ENCODE measurements at places on chromosomes 1 and 21.

GRCh38 chr1:20320704-20321103, 30.0 kb downstream of the VWA5B1 start:
- DNase-seq, result no peak

- DNase-seq, result no peak
Measured at GRCh38 chr1:115729756-115730155, 38.8 kb downstream of the CASQ2 start.

DNA sequence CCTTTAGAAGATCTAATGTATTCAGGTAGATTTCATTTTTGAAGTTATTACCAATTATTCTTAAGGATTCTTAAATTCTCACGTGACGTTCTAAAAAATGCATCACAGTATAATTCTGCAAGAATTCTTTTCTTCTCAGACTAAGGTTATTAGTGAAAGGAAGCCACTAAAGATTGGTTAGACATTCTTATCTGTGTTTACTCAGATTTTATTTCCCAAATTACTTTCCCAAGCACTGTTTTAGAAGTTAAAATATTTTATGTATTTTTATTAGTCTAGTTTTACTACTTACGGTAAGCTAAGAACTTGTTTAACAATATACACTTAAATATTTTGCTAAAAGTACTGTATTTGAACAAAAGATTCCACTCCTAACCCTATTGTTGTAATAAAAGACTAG, 28.4 kb downstream of the AGO3 start:
- no peak for DNase-seq

- no peak for DNase-seq
Measured at GRCh38 chr1:221292652-221293051, 413.4 kb downstream of the HLX start.

GRCh38 chr1:117644696-117645311, 39.0 kb downstream of the TENT5C start:
- no peak for DNase-seq

GRCh38 chr1:54582566-54583306, 34.7 kb downstream of the ACOT11 start:
- no peak for DNase-seq

DNA sequence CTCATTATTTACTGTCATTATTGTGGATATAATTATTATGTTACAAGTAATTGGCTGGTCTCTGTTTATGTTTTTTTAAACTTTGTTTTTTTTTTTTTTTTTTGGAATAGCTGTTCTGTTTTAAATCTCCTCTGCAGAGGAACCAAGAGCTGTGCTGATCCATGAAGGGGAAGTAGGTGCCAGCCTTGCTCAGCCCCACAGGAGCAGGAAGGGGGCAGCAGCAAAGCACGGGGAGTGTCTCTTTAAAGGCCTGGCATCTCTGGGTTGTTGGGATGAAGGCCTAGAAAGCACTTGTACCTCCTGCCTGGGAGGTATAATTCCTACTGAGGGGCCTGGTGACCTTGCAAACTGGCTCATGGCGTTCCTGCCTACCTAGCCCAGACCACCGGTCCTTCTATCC, 2.5 kb upstream of the GRHL3 start:
- DNase-seq, result no peak

DNA sequence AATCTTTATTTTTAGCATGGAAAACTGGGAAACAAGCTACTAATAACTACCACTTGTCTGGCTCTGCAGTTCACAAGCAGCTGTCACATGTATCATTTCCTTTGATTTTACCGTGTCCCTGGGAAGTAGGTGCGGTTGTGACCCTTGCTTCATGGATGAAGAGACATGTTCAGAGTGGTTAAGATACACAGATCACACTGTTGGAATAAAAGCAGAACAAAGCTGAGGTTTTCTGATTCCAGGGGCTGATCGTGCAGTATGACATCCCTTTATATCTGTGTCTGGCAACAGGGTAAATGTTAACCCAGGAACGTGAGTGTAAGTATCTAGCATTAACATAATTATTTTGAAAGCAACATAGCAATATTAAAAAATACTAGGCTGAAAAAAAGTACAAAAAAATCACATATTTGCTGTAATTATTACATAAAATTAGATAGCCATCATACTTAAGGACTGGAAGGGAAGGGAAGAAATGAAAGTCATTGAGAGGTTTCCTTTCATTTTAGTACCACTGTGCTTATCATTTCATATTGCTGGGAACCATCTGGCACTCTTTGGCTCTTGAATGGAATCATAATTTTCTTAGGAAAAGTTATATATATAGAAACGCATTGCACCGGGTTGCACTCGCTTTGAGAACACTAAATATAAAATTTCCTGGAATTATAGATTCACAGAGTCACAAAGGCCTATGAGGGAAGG, 62.8 kb upstream of the PAXBP1 start:
- no peak for DNase-seq

DNA sequence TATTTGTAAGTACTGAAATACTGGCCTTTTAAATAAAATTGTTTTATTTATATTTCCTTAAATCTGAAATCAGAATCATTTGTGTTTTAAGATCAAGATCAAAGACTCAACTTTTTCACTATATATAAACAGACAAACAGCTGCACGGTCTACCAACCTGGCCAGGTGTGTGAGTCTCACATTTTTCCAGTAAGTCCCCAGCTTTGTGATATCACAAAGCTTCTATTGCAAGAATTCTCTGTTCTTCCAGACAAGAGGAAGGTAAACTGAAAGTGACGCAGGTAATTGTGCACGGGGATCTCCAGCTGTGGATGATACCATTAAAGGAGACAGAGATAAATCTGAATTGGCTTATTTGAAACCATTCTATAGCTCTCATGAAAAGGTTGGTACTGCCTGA, 41.2 kb upstream of the CYP2J2 start:
- no peak for DNase-seq

DNA sequence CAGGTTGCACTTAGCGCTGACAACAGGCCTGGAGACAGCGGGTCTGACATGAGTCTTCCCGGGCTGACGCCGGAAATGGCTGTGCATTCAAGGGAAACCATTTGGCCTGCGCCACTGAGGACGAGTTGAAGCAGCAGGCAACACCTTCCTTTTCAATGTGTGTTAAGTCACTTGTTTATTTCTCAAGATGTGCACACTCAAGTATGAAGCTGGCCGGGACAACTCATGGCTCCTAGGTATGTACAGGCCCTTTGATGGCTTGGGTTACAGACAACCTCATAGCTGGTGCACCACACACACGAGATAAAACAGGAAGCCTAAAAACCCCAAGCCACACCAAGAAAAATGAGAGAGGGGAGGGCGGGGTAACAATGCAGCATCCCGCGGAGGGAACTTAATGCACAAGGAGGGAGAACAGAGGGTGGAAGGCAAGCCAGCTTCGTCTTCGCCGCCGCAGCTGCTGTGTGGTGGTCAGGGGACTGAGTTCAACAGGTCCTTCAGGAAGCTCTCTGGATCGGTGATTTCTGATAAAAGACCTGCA, 118.0 kb upstream of the IFFO2 start:
- no peak for DNase-seq

GRCh38 chr1:20154301-20154831, 15.2 kb downstream of the PLA2G2F start:
- no peak for DNase-seq

- no peak for DNase-seq
Measured at GRCh38 chr1:119840745-119841144, 29.5 kb upstream of the REG4 start.

DNA sequence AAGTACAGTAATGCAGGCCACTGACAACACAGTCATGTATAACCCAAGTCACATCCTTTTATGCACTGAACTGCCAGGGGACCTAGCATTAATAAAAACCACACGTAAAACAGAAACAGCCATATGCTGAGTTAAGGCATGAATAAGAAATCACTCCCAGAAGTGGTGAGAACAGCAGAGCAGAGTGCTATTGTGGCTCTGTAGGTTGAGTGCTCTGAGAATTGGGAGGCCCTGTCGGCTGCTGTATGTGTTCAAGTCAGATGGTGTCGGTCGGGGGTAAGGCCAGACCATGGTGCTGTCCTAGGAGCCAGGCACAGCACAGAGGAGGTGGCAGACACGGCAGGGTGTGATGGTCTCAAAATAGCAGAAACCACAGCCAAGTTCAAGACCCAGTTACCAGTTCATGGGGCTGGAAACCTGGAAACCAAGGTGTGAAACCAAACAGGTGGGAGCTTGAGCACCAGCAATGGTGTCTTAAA, 126.6 kb upstream of the COA6 start:
- DNase-seq, result no peak

- DNase-seq, result no peak
Measured at GRCh38 chr21:32812035-32812434, 40.5 kb upstream of the PAXBP1 start.

GRCh38 chr1:164563721-164564360, 4.9 kb downstream of the PBX1 start:
- no peak for DNase-seq

- DNase-seq, result no peak
Measured at GRCh38 chr1:29744684-29745490, 508.6 kb downstream of the PTPRU start.

GRCh38 chr1:229619614-229620013, 6.3 kb downstream of the TAF5L start:
- DNase-seq, result no peak

- DNase-seq, result no peak
Measured at GRCh38 chr1:240414237-240414636, 197.7 kb downstream of the GREM2 start.

DNA sequence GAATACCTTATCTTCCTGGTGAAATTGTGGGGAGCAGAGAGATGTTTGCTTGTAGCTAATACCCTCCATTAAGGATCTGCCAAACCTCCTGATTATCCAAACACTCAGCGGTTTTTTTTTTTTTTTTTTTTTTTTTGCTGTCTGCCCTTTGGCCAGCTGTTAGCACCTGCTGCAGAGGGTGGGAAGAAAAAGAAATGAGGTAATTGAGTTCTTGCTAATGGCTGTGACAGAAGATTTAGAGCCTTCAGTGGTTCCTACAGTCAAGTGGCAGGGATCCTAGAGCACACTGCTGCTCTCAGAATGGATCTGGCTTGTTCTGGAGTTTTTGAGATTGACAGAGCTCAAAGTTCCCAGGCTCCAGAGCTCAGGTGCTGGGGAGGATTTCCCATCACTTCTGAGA, 342.5 kb downstream of the DISC1 start:
- no peak for DNase-seq

GRCh38 chr1:229310833-229311232, 32.0 kb downstream of the CCSAP start:
- no peak for DNase-seq

DNA sequence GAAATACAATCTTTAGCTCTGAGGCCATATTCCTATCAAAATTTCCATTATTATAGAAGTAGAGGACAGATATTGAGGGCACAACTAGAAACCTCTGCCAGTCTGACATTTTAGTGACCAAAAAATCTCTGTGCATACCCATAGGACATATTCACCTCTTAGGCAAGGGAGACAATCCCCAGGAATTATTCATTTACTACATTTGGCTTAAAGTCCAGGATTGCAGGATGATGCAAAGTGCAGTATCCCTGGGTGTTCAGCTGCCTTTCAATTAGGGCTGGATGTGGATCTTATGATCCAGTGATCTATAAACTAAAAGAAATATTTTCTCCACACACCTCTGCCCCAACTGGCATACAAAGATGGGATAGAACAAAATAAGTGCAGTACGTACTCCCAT, 50.9 kb downstream of the PTGS2 start:
- DNase-seq, result no peak

GRCh38 chr1:31503570-31503969, 72.7 kb upstream of the TINAGL1 start:
- DNase-seq, result no peak

GRCh38 chr1:64864018-64864940, 102.1 kb downstream of the JAK1 start:
- peak; percentile 2 for DNase-seq

- DNase-seq, result no peak
Measured at GRCh38 chr1:225849925-225850324, 32.3 kb downstream of the TMEM63A start.

DNA sequence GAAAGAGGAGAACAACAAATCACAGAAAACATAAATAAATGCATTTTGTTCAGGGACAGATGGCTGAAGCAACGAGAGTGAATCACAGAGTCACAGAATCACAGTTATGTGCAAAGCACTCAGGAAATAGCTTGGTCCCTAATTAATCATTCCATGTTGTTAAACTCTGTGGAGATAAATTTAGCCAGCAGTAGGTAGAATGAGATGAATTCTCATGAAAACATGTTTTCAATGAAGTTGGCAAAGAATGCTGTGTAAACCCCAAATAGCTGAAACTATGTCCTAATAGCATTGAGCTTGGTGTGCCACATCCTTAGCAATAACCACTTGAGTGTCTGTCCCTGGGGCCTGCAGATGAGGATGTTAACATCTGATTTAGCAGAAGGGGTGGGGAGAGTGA, 20.4 kb downstream of the LEPR start:
- no peak for DNase-seq

- no peak for DNase-seq
Measured at GRCh38 chr1:157682710-157683437, 17.7 kb downstream of the FCRL3 start.
